ENCODE measurements at places on chromosomes 2 and 18. TPM values are rescaled to one million over a fixed set of nuclear protein-coding genes. Genes with fewer than 3 reads are reported as not detected.

Gene ACMSD
- not detected for total RNA-seq

Gene IL36G
- total RNA-seq, result not detected

Gene TRIB2
- 55.7 TPM for total RNA-seq

Gene HRH4
- not detected for total RNA-seq

Gene CROCC2
- not detected for total RNA-seq

Gene PID1
- total RNA-seq, result 9.1 TPM

Gene RNF25
- 13.9 TPM for total RNA-seq

Gene GKN2
- total RNA-seq, result not detected

Gene SCN9A
- total RNA-seq, result 1.1 TPM

Gene ZNF516
- total RNA-seq, result 11.0 TPM

Gene SERPINB12
- not detected for total RNA-seq

Gene ANKRD62
- total RNA-seq, result not detected

Gene RNF152
- total RNA-seq, result 11.3 TPM

Gene PAIP2B
- 21.3 TPM for total RNA-seq

Gene TMEM247
- total RNA-seq, result not detected

Gene MC5R
- not detected for total RNA-seq

Gene SH3BP4
- total RNA-seq, result 27.2 TPM

Gene CNGA3
- total RNA-seq, result not detected

Gene VWC2L
- not detected for total RNA-seq

Gene CD8B2
- total RNA-seq, result not detected

Gene BMP10
- total RNA-seq, result 5,642 TPM

Gene SGO2
- 2.5 TPM for total RNA-seq

Gene GAL3ST2
- total RNA-seq, result 0.56 TPM

Gene CPLX4
- not detected for total RNA-seq

Gene GALR1
- 0.07 TPM for total RNA-seq

Gene ST8SIA5
- total RNA-seq, result 6.7 TPM

Gene B3GNT7
- 9.4 TPM for total RNA-seq

Gene CRACDL
- 5.3 TPM for total RNA-seq

Gene SP140L
- total RNA-seq, result 3.2 TPM

Gene CAPN14
- 0.16 TPM for total RNA-seq

Gene HOXD9
- total RNA-seq, result 0.44 TPM

Gene PRSS56
- total RNA-seq, result not detected

Gene UGT1A1
- total RNA-seq, result not detected

Gene EPB41L3
- total RNA-seq, result 12.6 TPM

Measured in right atrium auricular region (tissue), 2 donors.